Neuronal stem cell (in vitro differentiated cells): ENCODE measurements at places on chromosomes 7 and 10.

- no peaks in the 10 kb centered on the region for H3K27me3 ChIP-seq
- H3K4me1 ChIP-seq = peaks cover 15% of the 10 kb centered on the region
- no peak overlapping the region for H3K4me3 ChIP-seq
- H3K27ac ChIP-seq = no peak overlapping the region
- DNase-seq = no peak
Measured at GRCh38 chr7:102064361-102065025, 222.2 kb upstream of the SH2B2 start.

- no peaks in the 10 kb centered on the region for H3K36me3 ChIP-seq
- H3K27me3 ChIP-seq = no peaks in the 10 kb centered on the region
- peaks cover 3% of the 10 kb centered on the region for H3K4me1 ChIP-seq
- no peak overlapping the region for H3K4me3 ChIP-seq
Measured at GRCh38 chr10:110176141-110177030, 31.0 kb upstream of the MXI1 start.

DNA sequence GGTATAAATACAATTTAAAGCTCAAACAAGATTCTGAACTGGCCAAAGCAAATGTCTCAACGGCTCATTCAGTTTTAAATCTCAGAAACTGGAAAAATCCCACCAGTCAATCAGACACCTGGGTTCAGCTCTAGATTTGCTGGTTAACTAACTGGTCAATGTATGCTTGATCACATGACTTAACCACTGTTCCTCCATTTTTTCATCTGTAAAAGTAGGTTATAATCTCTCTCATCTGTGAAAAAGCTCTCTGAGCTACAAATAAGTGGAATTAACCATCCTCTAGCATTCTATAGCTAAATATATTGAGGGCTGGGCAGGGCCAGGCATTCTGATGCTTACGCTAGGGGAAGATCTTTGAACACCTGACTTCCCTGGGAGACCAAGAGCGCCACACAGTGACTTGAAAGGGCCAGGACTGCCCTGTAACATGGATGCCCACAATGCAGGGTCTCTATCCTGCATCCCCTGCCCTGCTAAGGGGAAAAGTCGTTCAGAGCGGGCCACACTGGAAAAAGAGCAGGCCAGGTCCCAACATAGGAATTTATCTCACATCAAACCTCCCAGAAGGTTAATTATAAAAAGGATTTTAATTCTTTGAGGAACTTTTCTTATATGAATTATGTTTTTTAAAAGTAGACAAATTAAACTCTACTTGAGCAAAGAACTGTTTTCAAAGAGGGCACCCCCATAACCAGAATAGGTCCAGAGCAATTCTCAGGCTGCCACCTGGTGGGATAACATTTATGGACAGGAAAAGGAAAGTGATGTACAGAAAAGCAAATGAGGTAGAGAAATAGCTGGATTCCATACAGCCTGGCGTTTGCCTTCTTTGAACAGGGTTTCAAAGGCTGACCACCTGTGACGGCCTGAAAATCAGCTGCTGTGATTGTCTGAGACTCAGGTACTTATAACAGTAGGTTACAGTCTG is 1.8 kb downstream of the RP9 start:
- peak; percentile 38 for DNase-seq
- no peak overlapping the region for H3K27ac ChIP-seq
- peaks cover 5% of the 10 kb centered on the region for H3K4me1 ChIP-seq
- peak overlapping the region; percentile 92 for H3K4me3 ChIP-seq
- H3K27me3 ChIP-seq = peaks cover 22% of the 10 kb centered on the region

- no peak overlapping the region for H3K4me3 ChIP-seq
- H3K36me3 ChIP-seq = no peaks in the 10 kb centered on the region
- no peak for DNase-seq
- H3K27ac ChIP-seq = no peak overlapping the region
Measured at GRCh38 chr10:118971187-118971586, 58.3 kb upstream of the NANOS1 start.

- H3K36me3 ChIP-seq = no peaks in the 10 kb centered on the region
- H3K4me3 ChIP-seq = no peak overlapping the region
- H3K4me1 ChIP-seq = no peaks in the 10 kb centered on the region
- H3K27me3 ChIP-seq = no peaks in the 10 kb centered on the region
- DNase-seq = peak; percentile 61
Measured at GRCh38 chr7:11212080-11212711, 238.5 kb downstream of the PHF14 start.

DNA sequence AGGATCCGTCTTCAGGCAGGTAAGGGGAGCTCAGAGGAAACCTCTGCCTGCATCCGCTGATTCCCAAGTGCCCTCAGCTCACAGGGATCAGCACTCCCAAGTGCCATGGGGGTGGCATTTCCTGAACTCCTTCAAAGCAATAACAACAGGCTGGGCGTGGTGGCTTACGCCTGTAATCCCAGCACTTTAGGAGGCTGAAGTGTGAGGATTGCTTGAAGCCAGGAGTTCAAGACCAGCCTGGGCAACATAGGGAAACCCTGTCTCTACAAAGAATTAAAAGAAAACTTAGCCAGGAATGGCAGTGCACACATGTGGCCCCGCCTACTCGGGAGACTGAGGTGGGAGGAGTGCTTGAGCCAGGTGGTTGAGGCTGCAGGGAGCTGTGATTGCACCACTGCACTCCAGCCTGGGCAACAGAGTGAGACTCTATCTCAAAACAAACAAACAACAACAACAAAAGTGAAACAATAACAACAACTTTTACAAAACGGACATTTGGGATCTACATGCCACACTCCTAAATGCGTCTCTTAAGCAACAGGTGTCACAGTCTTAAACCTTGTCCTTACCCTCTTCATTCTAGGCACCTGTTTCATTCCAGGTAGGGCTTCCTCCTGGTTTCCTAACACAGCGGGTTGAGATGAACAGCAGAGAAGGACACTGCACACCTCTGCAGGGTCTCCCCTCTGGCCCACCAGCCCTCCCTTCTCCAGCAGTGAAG is 73.8 kb downstream of the PAXIP1 start:
- H3K36me3 ChIP-seq = no peaks in the 10 kb centered on the region
- H3K4me3 ChIP-seq = no peak overlapping the region
- no peaks in the 10 kb centered on the region for H3K27me3 ChIP-seq
- H3K4me1 ChIP-seq = no peaks in the 10 kb centered on the region
- DNase-seq = no peak

DNA sequence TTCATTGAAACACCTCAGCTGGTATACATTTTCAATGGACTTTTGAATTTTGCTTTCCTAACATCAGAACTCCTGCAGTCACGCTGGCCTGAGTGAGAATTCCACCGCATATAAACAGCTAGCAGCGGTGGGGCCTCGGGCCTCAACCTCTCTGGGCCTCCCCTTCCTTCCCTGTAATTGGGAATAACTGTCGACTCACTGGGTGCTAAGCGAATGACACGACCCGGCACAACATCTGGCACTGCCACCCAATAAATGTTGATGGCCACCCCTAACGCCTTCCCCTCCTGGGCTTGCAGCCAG is 670 bp downstream of the RCC1L start:
- peak overlapping the region; percentile 71 for H3K27ac ChIP-seq
- H3K4me1 ChIP-seq = no peaks in the 10 kb centered on the region
- H3K36me3 ChIP-seq = peaks cover 6% of the 10 kb centered on the region
- no peak for DNase-seq
- H3K4me3 ChIP-seq = peak overlapping the region; percentile 93

DNA sequence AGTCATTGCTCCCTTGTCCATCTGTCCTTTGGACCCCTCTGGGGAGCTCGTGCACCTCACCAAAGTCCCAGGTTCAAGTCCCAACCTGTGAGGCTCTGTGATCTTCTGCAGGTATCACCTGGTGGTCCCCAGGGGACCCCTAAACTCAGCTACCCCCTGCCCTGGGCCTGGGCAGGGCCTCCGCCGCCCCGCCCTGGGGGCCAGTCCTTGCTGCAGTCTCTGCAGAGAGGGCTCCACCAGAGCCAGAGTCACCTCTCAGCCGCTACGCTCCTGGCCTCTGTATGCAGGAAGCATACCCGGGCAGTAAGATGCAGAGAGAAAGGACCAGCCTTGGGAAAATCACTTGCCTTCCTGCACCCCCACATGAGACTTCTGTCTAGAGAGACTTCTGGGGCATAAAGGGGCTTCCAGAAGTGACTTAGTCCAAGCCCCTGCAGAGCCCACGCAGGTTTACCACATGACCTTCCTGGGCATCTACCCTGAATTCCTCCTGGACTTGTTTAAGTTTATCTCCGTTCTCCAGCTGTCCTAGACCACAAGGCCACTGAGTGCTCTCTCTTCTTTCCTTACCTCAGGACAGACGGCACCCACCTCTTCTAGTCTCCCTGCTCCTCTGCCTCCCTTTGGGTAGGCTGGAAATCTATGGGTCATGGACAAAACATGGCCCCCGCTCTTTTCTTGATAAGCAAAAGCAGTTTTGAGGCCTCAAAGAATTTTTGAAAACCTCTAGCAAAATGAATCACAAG is 21.2 kb downstream of the CALML5 start:
- DNase-seq = no peak
- no peak overlapping the region for H3K4me3 ChIP-seq

- no peak overlapping the region for H3K4me3 ChIP-seq
- no peak overlapping the region for H3K27ac ChIP-seq
Measured at GRCh38 chr10:89355394-89355931, 22.4 kb upstream of the IFIT1B start.

DNA sequence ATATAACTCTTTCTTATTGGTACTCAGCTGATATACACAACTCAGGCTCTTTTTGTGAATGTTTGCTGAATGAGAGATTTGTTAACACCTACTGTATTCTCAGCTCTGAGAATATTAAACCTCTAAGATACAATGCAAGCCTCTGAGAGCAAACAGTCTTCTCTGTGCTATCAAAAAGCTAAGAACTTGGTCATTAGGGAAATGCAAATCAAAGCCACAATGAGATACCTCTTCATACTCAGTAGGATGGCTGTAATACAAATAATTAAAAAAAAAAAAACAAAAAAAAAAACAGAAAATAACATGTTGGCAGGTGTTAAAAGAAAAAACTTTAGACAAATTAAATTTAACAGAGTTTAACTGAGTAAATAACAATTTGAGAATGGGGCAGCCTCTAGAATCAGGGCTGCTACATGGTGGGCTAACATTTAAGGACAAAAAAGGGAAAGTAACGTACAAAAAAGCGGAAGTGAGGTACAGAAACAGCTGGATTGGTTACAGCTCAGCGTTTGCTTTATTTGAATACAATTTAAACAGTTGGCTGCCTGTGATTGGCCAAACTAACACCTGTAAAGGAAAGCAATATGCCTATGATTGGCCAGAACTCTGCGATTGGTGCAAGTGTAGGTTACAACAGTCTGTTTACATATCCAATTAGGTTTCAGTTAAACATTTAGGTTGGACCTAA is 14.8 kb upstream of the MTURN start:
- no peak overlapping the region for H3K27ac ChIP-seq
- DNase-seq = no peak
- no peak overlapping the region for H3K4me3 ChIP-seq
- peaks cover 4% of the 10 kb centered on the region for H3K4me1 ChIP-seq
- H3K27me3 ChIP-seq = no peaks in the 10 kb centered on the region

- H3K36me3 ChIP-seq = no peaks in the 10 kb centered on the region
- H3K27ac ChIP-seq = no peak overlapping the region
- DNase-seq = no peak
- H3K4me1 ChIP-seq = no peaks in the 10 kb centered on the region
Measured at GRCh38 chr10:112226439-112227248, 43.1 kb upstream of the GPAM start.

DNA sequence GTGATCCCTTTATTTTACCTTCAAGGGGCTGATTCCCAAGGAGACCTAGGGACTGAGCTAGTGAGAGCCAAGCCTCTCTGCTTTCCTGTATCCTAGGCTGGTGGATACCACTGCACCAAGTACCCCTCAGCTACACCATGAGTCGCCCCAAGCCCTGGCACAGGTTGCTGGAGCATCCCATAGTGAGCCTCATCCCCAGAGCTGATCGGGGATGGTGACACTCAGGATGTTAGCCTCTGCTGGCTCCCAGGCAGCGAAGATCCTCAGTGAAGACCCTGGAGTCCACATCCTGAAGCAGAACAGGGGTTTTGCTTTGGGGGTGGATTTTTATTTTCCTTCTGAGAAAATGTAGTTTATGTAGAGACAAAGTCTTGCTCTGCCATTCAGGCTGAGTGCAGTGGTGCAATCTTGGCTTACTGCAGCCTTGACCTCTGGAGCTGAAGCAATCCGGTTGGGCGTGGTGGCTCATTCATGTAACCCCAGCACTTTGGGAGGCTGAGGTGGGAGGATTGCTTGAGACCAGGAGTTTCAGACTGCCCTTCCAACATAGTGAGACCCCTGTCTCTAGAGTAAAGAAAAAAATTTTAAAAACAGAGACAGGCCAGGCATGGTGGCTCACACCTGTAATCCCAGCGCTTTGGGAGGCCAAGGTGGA is 12.5 kb upstream of the ZNF212 start:
- no peak for DNase-seq
- H3K4me1 ChIP-seq = peaks cover 6% of the 10 kb centered on the region
- no peak overlapping the region for H3K4me3 ChIP-seq
- no peak overlapping the region for H3K27ac ChIP-seq
- H3K36me3 ChIP-seq = peaks cover 30% of the 10 kb centered on the region

DNA sequence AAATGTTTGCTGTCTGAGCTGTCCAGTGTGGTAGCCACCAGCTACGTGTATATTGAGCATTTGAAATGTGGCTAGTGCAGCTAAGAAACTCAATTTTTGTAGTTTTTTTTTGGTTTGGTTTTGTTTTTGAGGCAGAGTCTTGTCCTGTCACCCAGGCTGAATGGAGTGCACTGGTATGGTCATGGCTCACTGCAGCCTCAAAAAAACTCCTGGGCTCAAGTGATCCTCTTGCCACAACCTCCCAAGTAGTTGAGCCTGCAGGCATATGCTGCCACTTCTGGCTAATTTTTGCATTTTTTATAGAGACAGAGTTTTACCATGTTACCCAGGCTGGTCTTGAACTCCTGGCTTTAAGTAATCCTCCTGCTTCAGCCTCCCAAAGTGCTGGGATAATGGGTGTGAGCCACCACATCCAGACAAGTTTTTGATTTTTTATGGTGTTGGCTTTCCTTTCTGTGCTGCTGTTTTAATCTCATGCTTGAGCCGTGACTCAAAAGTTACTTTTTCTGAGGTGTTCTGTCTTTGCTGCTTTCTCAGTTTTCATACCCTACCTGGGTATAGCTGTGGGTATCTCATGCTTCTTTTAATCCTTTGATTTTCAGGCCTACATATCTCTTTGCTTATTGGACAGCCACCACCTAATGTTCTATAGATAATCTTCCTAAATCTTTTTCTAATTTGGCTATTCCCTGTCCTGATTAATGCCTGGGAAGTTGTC is 16.0 kb downstream of the WAC start:
- H3K27me3 ChIP-seq = no peaks in the 10 kb centered on the region
- H3K36me3 ChIP-seq = peaks cover 100% of the 10 kb centered on the region
- no peak overlapping the region for H3K4me3 ChIP-seq
- H3K4me1 ChIP-seq = no peaks in the 10 kb centered on the region
- H3K27ac ChIP-seq = no peak overlapping the region
- DNase-seq = no peak

DNA sequence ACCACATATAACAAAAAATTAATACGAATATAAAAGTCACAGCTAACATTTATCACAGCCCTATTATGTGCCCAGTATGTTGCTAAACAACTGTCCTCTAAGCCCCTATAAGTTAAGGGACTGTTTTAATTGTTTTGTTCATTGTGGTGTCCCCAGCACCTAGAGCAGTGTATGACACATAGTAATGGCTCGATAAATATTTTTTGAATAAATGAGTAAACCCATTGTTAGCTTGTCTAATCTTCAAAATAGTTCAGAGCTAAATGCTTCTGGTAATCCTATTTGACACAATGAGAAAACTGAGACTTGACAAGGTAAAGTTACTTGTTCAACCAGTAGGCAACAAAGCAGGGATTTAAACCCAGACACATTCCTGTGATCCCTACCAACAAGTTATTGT is 78.4 kb upstream of the NEUROD6 start:
- no peak overlapping the region for H3K27ac ChIP-seq
- no peaks in the 10 kb centered on the region for H3K4me1 ChIP-seq
- H3K36me3 ChIP-seq = no peaks in the 10 kb centered on the region
- no peaks in the 10 kb centered on the region for H3K27me3 ChIP-seq
- DNase-seq = no peak
